ENCODE measurements at places on chromosomes 6 and 20.

DNA sequence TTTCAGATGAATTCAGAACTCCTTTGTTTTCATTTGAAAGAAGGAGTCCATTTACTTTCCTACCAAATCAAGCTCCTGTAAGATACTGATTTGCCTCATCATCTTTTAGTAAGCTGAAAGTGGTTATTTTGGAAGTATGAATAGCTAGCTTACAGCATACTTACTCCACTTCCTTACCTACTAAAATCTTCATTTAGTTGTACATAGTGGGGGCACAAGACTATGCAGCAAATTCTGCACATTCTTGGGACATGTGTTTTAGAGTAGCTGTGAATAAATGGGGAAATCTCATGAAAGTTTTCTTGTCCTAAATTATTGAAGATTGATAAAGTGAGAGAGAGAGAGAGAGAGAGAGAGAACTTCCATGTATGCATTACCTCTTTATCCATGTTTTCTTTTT lies 256.3 kb downstream of the OGFRL1 start:
- DNase-seq = no peak

GRCh38 chr20:19662637-19662995 lies 95.4 kb upstream of the RIN2 start:
- DNase-seq = no peak

DNA sequence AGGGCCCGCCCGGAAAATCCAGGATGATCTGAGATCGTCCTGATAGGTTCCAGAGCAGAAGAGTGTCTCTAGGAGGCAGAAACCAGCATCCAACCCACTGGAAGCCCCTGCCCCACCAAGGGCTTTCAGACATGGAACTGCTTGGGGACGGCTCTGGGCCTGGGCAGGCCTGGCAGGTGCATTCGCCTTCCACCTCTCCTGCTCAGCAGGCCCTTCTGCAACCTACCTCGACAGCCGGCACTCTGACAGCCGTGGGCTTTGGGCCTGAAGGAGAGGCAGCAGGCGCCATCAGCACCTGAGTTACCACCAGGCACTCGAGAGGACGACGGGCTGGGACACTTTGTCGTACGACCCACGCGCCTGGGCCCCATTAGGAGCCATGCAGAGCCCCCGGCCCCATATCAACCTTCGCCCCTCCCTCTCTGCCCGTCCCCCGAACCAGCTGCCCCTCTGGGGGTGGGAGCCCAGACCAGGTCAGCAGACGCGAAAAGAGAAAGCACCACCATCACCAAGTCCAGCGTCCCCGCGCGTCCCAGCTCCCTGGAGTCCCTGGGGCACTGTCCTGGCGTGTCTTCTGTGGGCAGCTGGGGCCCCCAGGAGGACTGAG lies 44.6 kb downstream of the KCNQ2 start:
- DNase-seq = no peak

- no peak for DNase-seq
Observed at GRCh38 chr20:57242414-57242813, 24.0 kb downstream of the BMP7 start.

GRCh38 chr6:161434921-161435747 lies 161.3 kb upstream of the AGPAT4 start:
- no peak for DNase-seq

- no peak for DNase-seq
Observed at GRCh38 chr6:41781366-41781730, 766 bp downstream of the PRICKLE4 start.

GRCh38 chr6:136737871-136738691 lies 54.2 kb downstream of the MAP3K5 start:
- no peak for DNase-seq

GRCh38 chr6:40738551-40739193 lies 151.5 kb upstream of the LRFN2 start:
- DNase-seq = no peak

DNA sequence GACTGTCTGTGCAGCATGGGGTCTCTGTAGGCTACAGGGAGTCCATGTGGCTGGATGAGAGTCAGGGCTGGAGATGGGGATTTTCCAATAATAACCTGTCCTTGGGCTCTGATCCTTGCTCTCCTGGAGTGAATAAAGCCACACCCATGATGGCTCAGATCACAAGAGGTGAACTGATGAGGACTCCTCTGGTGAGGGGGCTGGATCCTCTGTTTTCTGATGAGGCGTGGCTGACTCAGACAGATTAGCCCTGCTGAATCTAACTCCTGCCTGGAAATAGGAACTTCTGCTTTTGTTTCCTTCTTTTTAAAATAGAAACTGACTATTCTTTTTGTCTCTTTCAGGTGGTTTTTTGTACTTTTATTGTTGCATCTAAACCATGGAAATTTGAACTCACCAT lies 27.0 kb downstream of the CST9L start:
- no peak for DNase-seq

- no peak for DNase-seq
Observed at GRCh38 chr20:23234311-23235078, 116.1 kb upstream of the NXT1 start.

DNA sequence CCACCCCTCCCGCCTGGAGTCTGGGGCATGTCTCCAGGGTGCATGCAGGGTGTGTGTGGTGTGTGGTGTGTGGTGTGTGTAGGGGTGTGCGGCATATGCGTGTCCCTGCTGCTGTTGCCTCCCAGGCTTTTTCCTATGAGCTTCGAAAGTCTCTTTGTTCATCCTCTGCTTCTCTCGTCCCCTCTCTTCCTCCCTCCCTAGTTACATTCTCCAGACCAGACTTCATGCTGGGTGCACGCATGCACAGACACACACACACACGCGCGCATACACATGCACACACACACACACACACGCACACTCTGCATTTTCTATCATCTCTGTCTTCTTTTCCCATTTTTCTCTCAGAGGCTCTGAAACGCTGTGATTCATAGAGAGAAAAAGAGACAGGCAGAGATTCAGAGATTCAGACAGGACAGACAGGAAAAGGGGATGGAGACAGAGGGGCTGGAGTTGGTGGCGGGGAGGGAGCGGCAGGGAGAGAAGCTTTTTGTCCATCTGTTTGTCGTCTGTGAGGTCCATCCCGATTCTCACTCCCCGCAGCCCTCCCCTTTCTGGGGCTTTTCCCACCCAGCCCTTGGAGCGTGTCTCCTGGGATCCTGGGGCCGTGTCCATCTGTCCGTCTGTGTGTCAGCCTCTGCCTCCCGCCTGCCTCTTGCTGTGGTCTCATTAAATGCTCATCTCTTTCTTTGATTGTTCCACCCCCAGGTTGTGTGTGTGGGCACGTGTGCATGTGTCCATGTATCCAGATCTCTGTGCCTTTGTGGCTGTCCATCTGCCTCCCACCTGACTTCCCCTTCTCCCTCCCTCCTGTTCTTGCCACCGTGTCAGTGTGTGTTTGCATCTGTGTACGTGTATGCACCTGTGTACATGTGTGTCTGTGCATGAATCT lies 62.6 kb downstream of the SRC start:
- no peak for DNase-seq

DNA sequence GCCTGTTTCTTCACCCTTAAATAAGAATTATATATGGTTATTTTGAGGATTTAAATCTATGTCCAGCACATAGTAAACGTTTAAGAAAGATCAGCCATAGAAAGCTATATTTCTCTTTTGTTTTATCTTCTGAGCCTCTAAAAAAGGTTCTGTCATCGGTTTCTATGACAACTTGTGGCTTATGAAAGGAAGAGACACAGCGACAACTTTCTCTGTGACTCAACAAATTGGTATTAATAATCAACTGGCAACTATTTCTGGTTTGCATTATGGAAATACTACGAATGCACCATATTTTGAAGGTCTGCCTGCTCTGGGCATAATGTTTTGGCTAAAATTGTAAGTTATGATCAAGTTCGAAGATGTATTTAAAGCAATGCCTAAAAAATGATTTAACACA lies 751.0 kb downstream of the CD109 start:
- no peak for DNase-seq

DNA sequence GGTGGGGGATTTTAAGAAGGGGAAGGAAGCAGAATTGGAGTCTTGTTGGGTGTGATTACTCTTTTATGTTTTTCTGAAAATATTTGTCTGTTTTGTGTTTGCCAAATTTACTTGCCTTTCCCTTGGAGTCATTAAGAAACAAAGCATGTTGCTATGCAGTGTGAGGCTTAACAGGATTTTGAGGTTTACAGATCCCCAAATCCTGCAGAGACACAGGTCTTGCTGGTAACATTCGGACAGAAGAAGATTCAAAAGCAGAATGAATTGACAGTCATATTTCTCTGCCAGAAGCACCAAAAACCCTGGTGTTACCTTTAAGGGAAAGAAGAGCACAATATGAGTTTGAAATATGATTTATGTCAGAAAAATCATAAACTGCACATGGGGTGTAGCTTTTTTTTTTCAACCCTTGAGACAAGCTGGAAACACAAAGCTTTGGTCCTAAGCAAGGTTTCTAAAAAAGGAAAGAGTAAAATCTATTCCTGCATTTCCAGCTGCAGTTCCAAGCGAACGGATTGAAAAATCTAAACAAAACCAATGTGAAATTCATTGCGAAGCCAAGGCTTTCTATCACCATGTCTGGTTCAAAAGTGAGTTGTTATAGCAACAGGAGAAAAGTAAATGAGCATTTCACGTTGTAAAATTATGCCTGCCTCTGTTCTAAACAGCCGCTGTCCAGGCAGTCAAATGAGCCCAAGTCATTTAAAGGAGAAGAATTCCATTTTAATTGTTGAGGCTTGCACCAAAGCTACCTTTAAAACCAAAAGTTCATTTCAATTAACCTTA lies 358.9 kb upstream of the SASH1 start:
- no peak for DNase-seq

- no peak for DNase-seq
Observed at GRCh38 chr6:140462076-140462452, 1087.6 kb upstream of the CITED2 start.

DNA sequence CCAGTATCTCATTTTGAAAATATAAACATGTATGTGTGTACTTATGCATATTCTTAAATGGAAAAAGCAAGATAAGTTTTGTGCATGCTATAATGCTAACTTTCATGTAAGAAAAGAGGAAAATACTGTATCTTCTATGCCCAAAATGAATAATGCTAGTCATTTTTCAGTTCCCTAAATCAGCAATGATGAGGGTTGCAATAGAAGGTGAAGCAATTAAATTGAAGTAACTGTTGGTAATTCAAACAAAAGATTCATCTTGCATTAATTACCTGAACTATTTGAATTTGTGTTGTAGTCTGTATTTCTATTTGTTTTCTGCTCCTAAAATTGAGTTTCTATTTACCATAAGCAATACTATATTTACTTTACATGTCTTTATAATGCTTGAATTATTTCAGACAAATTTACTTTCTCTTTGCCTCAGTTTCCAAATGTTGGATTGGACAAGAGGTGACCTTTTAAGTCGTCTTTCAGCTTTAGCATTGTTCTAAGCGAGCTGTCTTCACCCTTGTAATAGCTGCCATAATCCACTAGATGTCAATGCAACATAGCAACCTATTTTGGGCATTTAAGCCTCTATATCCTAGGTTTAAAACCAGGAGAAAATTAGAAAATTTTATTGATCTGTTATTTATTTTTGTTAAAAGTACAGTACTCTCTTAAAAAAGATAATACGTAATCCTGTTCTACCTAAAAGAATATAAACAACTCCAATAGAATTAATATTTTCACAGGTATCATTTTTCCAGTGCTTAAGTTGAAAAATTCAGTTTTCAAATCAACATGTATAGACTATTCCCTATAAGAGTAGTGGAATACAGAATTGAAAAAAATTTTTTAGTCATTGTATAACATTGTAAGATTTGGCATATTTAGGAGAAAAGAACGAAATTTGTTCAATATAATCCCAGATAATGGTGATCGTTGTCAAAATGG lies 52.3 kb upstream of the IFNGR1 start:
- no peak for DNase-seq

- DNase-seq = no peak
Observed at GRCh38 chr6:41572613-41573012, 26.4 kb downstream of the FOXP4 start.

DNA sequence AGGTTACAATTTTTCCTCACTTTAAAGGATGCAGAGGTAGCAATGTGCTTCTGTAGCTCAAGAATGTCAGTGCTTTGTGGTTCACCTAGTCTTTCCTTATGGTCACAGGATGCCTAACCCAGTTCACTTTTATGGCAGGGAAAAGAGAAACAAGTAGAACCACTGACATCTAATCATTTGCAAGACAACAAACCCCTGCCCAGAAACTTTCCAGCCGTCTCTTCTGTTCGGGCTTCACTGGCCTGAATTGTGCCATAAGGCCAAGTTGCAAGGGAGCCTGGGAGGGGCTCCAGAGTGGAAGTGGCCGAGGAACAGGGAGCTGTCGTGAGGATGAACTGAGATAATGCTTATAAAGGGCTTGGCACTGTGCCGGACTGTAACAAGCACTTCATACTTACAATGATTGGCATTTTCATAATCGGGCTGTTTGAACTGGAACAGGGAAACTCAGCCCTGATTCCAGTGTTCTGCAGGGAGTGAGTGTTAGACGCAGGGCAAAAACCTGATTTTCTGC lies 212.6 kb downstream of the BCAS1 start:
- DNase-seq = no peak

GRCh38 chr6:121884091-121884490 lies 448.6 kb downstream of the GJA1 start:
- no peak for DNase-seq

GRCh38 chr6:116115781-116116180 lies 10.2 kb downstream of the COL10A1 start:
- DNase-seq = no peak

- no peak for DNase-seq
Observed at GRCh38 chr6:157650261-157650640, 172.8 kb upstream of the SNX9 start.

- DNase-seq = no peak
Observed at GRCh38 chr6:16414205-16414604, 175.8 kb downstream of the GMPR start.

DNA sequence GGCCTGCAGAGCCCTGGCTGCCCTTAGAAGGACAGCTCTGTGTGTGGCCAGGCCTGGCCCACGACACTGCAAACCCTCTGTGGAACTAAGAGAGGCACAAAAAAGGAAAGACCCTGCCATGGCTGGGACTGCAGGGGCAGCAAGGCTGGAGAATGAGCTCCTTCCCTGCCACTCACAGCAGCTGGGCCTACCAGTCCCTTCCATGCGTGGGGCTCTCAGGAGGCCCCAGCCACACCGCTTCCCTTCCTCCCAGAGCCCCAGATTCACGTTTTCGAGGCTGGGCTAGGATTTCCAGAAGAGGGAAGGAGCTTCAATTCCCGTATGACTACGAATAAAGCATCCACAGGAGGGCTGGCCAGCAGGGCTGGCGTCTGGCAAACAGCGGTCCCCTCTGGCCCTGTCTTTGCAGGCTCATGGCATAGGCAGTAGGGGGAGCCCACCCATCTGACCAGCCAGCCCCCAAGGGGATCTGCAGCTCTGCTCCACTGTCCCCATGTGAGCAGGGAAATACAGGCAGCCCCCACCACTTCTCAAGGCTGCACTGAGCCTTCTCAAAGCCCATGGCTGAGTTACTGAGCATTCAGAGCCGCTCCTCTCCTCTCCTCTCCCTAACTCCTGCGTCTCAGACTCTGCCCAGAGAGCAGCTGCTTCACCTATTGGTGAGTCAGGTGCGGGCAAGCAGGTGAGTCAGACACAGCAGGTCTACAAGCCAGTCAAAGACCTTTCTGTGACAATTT lies 53.1 kb downstream of the NINL start:
- no peak for DNase-seq

All from activated CD4-positive, alpha-beta T cell treated with anti-CD3 and anti-CD28 coated beads, Interleukin-2, amount 50 U/mL, for 24 hours (primary cell).